NCI-H1048 (cell line): ENCODE measurements at places on chromosomes 12 and 14.

DNA sequence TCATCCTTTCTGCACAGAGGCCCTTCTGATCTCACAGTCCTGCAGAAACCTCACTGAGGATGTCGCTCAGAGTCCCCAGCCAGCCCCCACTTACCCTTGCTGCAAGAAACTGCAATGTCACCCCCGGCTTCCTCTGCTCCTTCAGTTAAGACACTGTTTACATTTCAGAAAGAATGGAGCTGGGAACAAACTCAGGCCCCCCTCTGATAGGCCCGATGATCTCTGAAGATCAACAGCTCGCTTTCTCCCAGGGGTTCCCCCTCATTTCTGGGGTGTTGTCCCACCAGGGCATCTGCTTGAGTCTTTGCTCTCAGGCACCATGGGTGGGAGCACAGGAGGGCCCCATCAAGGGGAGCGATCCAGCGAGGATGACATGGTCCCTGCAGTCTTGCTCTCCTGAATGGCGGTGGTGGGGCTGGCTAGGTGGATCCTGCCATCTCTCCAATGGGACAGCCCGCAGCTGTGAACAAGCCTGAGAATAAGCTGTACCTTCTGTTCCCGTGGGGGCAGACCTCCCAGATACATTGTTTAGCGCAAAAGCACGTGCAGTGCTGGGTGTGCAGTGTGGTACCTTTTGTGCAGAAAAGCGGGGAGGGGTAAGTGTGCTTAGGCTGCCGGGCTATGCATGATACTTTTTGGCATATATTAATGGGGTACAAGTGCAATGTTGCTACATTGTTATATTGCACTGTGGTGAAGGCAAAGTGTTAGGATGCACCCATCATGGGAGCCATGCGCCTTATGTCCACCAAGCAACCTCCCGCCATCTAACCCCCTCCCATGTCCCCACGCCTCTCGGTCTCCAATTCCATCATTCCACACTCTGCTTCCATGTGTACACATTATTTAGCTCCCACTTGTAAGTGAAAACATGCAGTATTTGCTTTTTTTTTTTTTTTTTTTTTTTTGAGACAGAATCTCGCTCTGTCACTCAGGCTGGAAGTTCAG is 6.7 kb upstream of the NCOR2 start:
- no peak for DNase-seq

- DNase-seq = no peak
Observed at GRCh38 chr12:20469756-20470155, 101.4 kb downstream of the PDE3A start.

GRCh38 chr12:96501908-96502307 is 12.5 kb downstream of the CFAP54 start:
- DNase-seq = no peak

DNA sequence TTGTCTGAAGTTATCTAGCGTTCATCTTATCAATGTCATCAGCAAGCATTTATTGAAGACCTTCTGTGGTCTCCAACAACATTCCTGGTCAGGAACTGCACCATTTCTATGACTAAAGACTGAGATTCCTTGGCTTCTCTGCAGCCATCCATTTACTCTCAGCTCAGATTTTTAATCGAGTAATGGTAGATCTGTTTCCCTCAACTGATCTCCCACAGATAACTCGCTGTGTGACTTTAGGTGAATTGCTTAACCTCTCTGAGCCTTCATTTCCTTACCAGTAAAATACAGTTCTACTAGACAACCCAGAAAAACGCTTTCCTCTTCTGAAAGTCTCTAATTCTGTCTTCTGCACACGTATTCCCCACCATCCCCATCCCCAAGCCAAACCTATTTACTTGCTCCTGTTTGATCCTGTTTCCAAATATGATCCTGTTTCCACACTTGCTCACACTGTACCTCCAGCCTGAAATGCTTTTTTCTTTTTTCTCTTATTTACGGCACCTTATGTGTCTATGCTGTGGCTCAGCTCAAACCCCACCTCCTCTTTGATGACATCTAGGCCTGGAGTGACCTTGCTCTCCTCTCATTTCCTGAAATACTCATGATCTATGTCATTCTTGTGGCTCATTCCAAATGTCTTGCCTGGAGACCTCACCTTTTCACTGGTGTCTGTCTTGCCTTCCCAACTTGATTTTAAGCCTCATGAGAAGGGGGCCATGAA is 21.8 kb downstream of the PLXNC1 start:
- no peak for DNase-seq

- no peak for DNase-seq
Observed at GRCh38 chr12:13288501-13288900, 92.0 kb downstream of the EMP1 start.

DNA sequence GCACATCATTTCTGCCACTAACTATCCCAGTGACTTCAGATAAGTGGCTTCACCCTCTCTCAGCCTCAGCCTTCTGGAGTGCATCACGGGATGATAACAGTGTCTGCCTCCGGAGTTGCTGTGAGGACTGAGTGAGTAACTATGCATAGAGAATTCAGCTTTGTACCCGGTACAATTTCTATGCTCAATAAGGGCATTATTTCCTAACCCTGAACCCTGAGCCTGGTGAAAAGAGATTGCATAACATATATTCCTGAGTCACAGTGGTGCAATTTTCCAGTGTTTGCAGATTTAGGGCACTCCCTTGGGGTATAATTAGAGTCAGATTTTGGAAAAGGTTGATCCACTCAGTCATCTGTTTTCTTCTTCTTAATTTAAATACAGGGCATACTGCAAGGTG is 181.1 kb downstream of the PTPN11 start:
- DNase-seq = no peak
